ENCODE measurements at places on chromosomes 3 and 15.

GRCh38 chr3:171556574-171557145 is 96.5 kb upstream of the TNIK start:
- no peak for DNase-seq

GRCh38 chr15:98567951-98568350 is 80.4 kb upstream of the IGF1R start:
- DNase-seq: no peak

- no peak for DNase-seq
Observed at GRCh38 chr3:13555753-13556152, 6.8 kb downstream of the FBLN2 start.

DNA sequence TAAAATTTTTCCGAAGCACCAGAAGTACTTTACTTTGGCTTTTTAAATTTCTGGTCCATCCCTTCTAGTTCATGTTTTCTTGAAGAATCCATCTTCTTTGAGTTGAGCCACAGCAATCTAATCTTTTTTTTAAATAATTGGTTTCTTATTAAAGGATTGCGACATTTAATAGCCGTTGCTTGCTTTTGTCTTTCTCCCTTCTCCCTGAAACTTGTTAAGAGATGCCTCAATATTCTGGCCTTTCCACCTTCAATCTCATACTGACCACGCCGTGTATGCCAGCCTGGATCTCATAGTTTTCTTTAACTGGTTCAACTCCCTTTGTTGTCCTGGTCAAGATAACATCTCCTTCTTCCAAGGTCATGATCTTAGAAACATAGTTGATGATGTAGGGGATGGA is 18.4 kb upstream of the RPLP1 start:
- no peak for DNase-seq

DNA sequence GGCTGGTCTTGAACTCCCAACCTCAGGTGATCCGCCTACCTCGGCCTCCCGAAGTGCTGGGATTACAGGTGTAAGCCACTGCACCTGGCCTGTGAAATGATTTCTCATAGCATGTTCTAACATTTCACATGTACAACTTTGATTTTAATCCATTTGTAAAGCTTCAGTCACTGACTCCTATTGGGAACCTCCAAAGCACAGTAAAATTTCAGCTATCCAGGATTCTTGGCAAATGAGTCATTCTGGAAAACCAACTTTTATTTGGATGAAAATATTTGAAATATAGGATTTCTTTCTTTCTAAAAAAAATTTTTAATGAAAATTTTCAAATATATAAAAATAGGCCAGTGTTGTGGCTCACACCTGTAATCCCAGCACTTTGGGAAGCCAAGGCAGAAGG is 2.7 kb upstream of the LMAN1L start:
- DNase-seq: no peak

DNA sequence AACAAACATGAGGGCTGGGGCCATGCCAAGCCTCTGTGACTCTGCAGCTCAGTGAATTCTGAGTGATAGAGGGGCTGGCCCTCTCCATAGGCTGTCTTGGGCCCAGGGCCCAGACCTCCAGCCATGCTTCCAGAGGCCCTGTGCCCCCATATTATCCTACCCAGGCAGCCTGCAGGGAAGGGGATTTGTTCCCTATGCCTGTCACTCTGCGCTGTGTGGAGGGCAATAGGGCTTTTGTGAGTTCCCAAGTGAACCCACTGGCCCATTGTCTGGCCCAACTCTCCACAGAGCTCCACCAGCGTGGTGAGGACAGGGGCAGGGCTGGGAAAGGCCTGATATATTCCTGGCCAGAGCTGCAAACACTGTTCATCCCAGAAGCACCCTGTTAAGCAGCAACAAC is 113.2 kb downstream of the EPHB1 start:
- no peak for DNase-seq

- DNase-seq: no peak
Observed at GRCh38 chr3:62415312-62415801, 42.0 kb upstream of the FEZF2 start.

DNA sequence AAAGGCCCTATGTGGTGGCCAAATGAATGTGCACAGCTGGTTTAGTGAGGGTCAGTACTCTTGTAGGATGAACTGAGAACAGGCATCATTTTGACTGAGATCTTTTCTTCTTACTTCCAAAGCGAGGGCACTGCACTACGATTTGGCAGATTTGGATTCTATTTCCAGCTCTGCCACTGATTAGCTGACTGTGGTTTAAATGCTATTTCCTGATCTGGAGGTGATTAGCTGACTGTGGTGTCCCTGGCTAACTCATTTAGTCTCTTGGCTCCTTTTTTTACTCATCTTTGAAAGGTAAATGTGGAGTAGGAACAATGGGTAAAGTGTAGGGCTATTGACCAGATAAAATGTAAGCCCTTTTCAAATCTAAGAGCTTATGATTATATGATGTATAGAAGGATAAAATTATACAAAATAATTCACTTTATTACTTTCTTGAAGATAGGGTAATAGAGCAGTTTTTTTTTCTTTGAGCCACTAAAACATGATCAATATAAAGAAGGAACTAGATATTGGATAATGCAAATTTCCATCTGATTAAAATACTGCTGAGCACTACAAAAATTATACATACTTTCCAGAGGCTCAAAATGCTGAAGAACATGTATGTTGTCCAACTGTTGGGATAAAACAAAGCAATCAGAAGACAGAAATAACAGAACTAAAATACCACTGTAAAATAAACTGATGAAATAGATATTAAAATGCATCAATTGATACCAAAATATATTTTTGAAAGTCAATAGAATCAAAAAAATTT is 39.7 kb upstream of the PLOD2 start:
- DNase-seq: no peak

DNA sequence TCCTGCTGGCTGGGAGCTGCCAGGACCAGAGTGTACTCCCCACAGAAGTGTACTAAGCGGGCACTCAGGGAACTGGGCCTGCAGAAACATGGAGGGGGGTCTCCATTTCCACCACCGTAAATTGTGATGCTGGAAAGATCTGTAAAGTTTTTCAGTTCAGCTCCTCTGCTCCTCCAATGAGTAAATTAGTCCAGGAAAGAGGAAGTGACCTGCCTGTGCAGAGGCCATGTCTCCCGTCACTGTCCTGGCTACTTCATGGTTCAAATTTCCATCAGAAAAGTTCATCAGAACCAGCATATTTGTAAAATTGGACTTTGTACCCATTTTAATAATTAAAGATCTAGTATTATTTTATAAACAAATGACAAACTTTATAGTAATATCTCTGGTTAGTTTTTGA is 226.7 kb upstream of the THBS1 start:
- no peak for DNase-seq

DNA sequence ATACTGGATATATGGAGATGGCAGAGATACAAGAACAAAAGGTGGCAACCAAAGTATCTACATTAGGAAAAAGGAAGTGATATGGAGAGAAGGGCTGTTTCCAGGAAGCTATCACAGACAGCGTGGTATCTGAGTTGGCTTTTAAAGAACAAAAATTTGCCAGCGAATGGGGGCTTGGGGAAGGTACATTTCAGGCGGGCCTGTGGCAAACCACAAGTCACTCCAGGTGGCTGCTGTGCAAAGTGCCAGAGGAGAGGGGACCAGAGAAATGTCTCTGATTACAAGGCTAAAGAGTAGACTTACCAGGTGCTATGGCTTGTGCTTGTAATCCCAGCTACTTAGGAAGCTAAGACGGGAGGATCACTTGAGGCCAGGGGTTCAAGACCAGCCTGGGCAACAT is 91.1 kb downstream of the MSL2 start:
- no peak for DNase-seq

- no peak for DNase-seq
Observed at GRCh38 chr3:152203652-152204051, 65.1 kb upstream of the MBNL1 start.

DNA sequence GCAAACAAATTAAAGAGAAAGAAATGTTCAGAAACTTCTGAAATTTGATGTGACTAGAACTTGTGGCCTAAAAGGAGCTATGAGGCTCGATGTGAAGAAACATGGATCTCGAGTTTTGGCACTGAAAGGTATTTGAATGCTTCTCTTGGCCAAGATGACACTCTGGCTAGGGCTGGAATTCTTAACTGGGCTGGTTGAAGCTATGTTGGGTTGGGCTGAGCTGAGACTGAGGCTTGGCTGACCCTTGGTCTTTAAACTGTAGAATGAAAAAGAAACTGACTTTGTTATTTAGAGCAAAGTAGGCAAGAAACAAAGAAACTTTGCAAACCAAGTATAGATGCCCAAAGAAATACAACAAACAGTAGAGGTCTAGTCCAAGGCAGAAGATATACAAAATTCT is 28.1 kb upstream of the CLDN16 start:
- DNase-seq: no peak

DNA sequence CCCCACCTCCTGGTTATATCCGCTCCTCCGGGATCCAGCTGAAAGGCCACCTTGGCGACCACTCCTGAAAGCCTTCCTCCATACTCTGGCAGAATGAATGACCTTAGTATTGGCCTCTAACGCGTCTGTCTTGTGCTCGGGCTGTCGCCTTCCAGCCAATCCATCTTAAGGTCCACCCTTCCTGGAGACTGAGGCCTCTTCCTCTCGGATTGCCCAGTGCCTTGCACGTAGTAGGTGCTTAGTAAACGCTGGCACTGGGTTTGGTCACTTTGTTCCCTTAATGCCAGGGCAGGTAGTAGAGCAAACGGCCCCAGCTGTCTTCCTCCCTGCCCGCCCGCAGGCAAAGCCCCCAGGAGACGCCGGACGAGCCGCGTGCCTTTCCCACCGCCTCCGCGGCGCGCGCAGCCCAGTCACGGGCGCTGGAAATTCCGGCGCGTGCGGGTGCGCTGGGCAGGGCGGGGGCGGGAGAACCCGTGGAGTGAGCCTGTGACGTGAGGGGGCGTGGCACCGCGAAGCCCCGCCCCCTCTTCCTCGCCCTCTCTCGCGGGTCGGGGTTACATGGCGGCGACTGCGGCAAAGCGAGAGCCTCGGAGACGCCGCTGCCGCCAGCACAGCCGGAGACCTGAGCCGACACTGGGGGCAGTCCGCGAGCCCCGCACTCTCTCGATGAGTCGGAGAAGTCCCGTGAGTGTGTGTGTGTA is at the start of gene MAPK6:
Gene MAPK6 (plus strand): TSS at position 527 of the 701 bp plus-strand sequence. CDS start 27,242 bp downstream, outside the sequence.
- peak; percentile 99 for DNase-seq

DNA sequence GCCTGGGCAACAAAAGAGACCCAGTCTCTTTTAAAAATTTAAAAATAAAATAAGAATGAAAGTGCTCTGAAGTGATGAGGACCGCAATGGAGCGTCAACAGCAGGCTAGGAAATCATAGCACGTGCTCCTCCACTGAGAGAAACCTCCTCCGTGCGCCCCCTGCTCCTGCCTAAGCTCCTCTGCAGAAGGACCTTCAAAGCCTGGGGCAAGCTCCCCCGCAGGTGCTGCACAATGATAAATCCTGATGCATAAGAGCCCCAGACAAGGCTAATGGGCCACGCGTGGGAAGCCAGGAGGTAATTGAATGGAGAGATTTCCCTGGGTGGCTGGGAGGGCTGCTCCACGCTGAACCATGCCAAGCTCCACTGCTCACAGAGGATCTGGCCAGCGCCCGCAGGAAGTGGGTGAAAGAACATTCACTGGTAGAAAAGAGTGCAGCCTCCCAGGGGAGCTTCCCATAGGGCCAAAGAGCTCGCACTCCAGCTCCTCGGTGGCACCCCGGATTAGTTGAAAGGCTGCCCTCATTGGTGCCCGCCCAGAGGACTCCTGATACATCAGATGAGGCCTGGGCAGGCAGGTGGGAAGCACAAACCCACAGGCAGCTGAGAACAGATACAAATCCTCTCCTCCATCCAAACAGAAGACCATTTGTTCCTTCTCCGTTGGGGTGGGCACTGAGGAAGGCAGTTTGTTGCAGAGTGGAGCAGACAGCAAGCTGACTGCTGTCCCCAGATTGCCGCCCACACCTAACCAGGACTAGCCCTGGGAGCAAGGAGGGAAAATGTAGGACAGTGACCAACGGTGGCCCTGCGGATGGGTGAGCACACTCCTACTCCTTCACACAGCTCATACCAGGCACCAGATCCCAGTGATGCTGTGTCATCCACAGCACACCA is 52.5 kb downstream of the CPN2 start:
- no peak for DNase-seq

GRCh38 chr15:42971830-42972229 is 51.3 kb upstream of the TTBK2 start:
- DNase-seq: no peak

DNA sequence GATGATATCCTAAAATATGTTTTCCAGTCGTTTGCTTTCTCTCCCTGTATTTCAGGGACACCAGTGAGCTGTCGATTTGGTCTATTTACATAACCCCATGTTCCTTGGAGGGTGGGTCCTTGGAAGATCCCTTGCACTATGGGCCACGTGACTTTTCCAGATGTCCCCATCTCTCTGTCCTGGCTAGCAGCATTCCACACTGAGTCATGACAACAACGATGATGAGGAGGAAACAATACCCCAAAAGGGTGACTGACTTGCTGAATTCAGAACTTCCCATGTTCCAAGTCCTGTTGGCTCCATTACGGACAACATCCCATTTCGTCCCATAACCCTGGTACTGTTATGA is 134.3 kb downstream of the NSMCE3 start:
- DNase-seq: no peak

GRCh38 chr15:87207990-87208580 is 1048.5 kb downstream of the NTRK3 start:
- no peak for DNase-seq

- DNase-seq: no peak
Observed at GRCh38 chr3:133455960-133456359, 56.1 kb downstream of the BFSP2 start.

GRCh38 chr3:196192036-196192523 is 19.1 kb downstream of the ZDHHC19 start:
- no peak for DNase-seq

DNA sequence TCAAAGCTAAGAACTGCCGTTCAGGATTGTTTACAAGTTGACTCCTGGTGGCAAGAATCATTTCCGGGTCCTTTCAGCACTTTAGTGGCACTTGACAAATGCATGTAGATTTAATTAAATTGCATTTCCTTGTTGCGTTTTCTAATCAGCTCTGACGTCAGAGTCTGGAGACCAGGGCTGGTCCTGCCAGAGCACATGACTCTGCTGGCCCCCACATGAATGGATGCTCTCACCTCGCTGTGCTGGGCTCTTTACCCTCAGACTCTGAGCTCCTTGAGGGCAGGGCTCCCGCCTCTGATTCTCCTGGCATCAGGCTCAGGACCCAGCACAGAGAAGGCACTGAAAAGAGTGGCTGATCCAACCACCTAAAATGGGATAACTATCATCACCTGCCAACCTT is 69.4 kb downstream of the FEM1B start:
- no peak for DNase-seq

- DNase-seq: no peak
Observed at GRCh38 chr3:174973465-174973864, 114.3 kb downstream of the NAALADL2 start.
